ENCODE measurements at places on chromosomes 12 and 14.
A peak's percentile ranks its signal among the peaks of the same experiment; 100 is the strongest.

GRCh38 chr14:71454513-71455332, 477.5 kb upstream of the RGS6 start:
- no peak overlapping the region for H3K4me3 ChIP-seq
- DNase-seq, result no peak
- no peak overlapping the region for H3K27ac ChIP-seq
- no peaks in the 10 kb centered on the region for H3K36me3 ChIP-seq

DNA sequence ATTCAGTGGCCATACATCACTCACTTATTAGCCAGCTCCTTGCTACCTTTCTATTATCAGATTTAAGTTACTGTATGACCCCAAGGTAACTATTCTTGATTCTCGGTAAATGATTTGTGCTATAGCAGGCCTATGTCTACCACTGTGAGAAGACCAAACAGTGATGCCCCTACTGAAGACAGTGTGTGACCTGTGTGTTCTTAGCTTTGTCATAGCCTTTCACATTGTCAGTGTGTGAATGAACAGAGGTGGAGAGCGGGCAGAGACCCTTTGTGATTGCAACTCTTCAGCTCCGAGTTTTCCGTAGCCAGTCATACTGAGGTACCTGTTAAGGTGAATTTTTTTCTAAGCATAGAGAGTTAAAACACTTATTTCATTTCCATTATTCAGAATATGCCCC, 294.0 kb downstream of the LRFN5 start:
- no peak overlapping the region for H3K27ac ChIP-seq
- H3K4me3 ChIP-seq, result no peak overlapping the region
- H3K27me3 ChIP-seq, result no peaks in the 10 kb centered on the region
- no peaks in the 10 kb centered on the region for H3K36me3 ChIP-seq

DNA sequence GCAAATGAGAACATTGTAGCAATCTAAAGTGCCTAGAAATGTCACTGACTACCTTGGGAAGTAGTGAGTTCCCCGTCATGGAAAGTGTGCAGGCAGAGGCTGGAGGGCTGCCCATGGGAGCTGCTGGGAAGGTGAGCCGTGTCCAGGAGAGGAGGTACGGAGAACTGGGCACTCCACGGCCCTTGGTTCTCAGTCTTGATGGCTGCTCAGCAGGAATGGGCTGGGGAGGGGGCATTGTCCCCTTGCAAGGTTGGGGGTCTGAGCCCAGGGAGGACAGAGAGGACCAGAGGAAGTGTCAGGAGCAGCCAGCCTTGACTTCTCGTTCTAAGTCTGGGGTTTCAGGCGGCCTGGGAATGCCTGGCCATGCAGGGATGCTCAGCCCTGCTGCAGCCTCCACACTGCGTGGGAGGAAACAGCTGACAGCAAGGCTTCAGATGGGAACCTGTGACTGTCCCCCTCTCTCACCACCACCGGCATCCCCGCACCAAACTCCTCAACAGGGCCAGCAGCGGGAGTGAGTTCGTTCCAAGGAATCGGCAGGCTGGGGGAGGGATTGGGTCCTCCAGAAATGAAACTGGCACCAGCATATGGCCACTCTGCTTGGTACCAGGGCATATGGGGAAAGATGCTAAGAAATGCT, 140.2 kb downstream of the BCL11B start:
- peaks cover 9% of the 10 kb centered on the region for H3K27me3 ChIP-seq
- DNase-seq, result no peak
- H3K36me3 ChIP-seq, result no peaks in the 10 kb centered on the region
- no peak overlapping the region for H3K4me3 ChIP-seq
- H3K27ac ChIP-seq, result no peak overlapping the region

GRCh38 chr12:50174971-50175715, 8.0 kb upstream of the CERS5 start:
- no peak overlapping the region for H3K27ac ChIP-seq
- H3K36me3 ChIP-seq, result peaks cover 7% of the 10 kb centered on the region
- H3K4me1 ChIP-seq, result no peaks in the 10 kb centered on the region
- H3K27me3 ChIP-seq, result no peaks in the 10 kb centered on the region
- peak; percentile 70 for DNase-seq
- no peak overlapping the region for H3K4me3 ChIP-seq

GRCh38 chr12:14901228-14901562, 15.5 kb upstream of the MGP start:
- no peaks in the 10 kb centered on the region for H3K4me1 ChIP-seq
- no peak overlapping the region for H3K4me3 ChIP-seq
- no peaks in the 10 kb centered on the region for H3K27me3 ChIP-seq
- no peak for DNase-seq
- no peaks in the 10 kb centered on the region for H3K36me3 ChIP-seq
- H3K27ac ChIP-seq, result no peak overlapping the region

DNA sequence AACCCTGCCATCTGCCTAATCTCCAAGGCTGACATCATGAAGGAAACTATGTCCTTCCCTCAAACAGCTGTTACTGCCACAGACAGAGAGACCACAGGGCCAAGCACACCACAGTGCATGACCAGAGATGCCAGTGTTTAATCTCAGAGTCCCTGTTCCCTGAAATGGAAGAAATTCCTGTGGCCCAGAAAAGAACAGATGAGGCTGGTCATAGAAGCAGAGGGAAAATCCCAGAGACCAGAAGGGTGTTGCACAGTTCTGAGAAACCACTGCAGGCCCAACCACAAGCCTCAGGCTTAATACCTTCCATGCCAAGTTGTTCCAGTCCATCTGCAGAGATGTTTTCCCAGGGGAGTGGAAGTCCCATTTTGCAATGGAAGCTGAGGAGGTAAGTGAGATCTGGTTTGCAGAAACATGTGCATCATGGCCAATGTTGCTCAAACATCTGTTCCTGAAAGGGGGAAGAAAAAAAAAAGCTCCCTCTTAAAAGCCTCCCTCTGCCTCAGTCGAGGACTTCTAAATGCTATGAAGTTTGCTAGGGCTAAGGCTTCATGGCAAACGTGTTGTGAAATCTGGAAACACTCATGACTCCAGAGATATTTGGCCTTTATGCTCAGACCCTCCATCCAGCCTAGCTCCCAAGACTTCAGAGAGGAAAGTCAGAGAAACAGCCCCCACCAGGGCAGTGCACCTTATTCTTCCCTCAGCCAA, 98.6 kb downstream of the SCARB1 start:
- no peaks in the 10 kb centered on the region for H3K36me3 ChIP-seq
- H3K27me3 ChIP-seq, result no peaks in the 10 kb centered on the region
- no peak overlapping the region for H3K4me3 ChIP-seq
- H3K4me1 ChIP-seq, result peaks cover 1% of the 10 kb centered on the region

- no peak overlapping the region for H3K4me3 ChIP-seq
- H3K36me3 ChIP-seq, result no peaks in the 10 kb centered on the region
- no peaks in the 10 kb centered on the region for H3K27me3 ChIP-seq
- no peak overlapping the region for H3K27ac ChIP-seq
These were observed 1118.9 kb downstream of the VRK1 start for GRCh38 chr14:97916100-97916499.

GRCh38 chr12:64665514-64665913, 55.2 kb downstream of the RASSF3 start:
- DNase-seq, result no peak
- H3K27ac ChIP-seq, result no peak overlapping the region
- no peaks in the 10 kb centered on the region for H3K36me3 ChIP-seq
- no peaks in the 10 kb centered on the region for H3K27me3 ChIP-seq

DNA sequence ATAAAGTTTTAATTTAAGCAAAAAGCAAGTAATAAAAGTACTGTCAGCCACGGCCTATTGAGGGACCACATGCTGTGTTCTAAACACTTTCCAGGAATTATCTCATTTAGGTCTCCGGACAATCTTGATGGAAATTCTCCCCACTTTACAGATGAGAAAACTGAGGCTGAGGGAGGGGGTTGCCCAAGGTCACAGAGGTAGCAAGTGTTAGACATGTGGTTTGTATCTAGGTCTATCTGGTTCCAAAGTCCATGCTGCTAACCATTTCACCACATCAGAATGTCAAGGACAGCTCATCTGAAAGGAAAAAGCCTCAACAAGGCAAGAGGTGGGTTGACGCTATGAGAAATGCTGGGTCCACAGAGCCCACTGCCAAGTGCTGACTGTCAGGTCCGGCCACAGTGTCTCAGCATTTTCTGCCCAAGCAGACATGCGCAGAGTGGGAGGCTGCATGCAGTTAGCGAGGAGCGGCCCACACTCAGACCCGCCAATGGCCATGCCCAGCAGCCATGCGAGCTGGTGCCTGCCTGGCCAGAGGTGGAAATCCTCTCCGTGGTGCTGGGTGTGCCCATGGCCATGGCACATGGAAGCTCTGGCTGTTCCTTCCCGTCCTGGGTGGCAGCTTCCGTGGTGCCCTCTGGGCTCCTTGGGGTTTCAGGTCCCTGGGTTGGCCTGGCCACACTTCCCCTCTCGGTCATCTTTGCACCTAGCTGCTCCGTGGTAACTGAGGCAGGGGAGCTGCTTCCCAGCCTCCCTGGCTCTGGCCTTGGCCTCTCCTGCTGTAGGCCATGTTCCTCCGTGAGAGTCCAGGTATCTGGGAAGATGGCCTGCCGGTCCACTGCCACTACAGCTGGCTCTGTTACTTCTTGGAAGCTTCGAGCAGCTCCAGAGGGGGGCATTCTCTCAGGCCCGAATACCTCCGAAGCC, 18.0 kb upstream of the RPLP0 start:
- peaks cover 44% of the 10 kb centered on the region for H3K36me3 ChIP-seq
- H3K27me3 ChIP-seq, result no peaks in the 10 kb centered on the region
- no peaks in the 10 kb centered on the region for H3K4me1 ChIP-seq
- no peak for DNase-seq
- H3K27ac ChIP-seq, result no peak overlapping the region

GRCh38 chr12:127677537-127678131, 589.3 kb upstream of the TMEM132C start:
- H3K27ac ChIP-seq, result no peak overlapping the region
- H3K27me3 ChIP-seq, result no peaks in the 10 kb centered on the region
- H3K36me3 ChIP-seq, result no peaks in the 10 kb centered on the region
- no peak overlapping the region for H3K4me3 ChIP-seq

DNA sequence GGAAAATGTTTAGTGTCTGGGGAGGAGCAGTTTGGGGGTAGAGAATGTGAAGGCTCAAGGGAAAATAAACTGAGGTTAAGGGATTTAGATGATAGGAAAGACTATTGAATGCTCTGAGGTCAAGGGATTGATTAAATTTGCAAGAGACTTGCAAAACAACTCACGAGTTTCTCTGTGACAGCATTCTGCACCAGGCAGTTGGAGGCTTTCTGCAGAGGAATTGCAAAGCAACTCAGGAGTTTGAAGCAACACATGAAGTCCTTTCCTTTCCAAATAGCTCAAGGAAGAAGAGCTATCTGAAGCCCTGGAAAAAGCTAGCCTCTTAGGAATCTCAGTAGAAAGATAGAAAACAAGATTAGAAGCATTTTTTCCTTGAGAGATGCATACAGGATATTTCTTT, 23.9 kb downstream of the SLC7A8 start:
- no peaks in the 10 kb centered on the region for H3K27me3 ChIP-seq
- DNase-seq, result no peak
- H3K36me3 ChIP-seq, result no peaks in the 10 kb centered on the region
- H3K4me3 ChIP-seq, result no peak overlapping the region

DNA sequence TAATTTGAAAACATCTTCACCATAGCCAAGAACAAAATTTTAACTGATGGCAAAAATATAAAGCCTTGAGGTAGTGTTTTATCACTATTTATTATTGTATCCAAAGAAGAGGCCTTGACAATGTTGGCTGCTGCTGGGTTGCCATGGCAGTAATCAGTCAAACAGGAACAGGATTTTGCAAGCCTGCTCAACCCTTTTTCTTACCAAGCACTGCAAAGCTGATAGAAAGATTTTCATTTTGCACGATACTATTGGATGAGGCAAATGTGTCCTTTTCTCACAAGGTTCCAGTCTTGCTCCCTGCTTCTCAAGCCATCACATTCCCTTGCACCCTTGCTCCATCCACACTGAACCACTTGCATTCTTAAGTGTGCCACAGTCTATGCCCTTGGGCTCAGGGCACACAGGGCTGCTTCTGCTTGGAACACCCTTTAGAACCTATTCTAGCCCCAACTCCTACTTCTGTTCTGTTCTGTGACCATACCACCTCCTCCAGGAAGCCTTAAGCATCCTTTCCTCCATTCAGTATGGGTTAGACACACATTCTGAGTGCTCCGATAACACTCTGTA, 76.5 kb upstream of the AMIGO2 start:
- peaks cover 1% of the 10 kb centered on the region for H3K4me1 ChIP-seq
- no peaks in the 10 kb centered on the region for H3K27me3 ChIP-seq
- H3K27ac ChIP-seq, result no peak overlapping the region
- DNase-seq, result no peak
- H3K36me3 ChIP-seq, result no peaks in the 10 kb centered on the region

DNA sequence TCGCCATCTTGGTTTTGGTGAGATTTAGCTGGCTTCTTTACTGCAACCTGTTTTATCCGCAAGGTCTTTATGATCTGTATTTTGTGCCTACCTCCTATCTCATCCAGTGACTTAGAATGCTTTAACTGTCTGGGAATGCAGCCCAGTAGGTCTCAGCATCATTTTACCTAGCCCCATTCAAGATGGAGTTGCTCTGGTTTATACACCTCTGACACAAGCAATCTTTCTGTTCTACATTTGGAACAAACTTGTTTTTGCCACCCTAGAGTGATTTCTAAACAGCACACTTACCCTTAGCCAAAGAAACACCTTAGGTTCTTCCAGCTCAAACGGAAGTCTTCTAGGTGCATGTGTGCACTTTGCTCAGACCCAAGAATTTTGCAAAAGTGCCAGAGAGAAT, 122.3 kb downstream of the CCDC60 start:
- H3K27me3 ChIP-seq, result no peaks in the 10 kb centered on the region
- H3K27ac ChIP-seq, result no peak overlapping the region
- no peak for DNase-seq
- H3K4me1 ChIP-seq, result no peaks in the 10 kb centered on the region

- no peak overlapping the region for H3K27ac ChIP-seq
- DNase-seq, result no peak
- H3K27me3 ChIP-seq, result no peaks in the 10 kb centered on the region
- H3K4me1 ChIP-seq, result no peaks in the 10 kb centered on the region
These were observed 6.2 kb downstream of the TTLL5 start for GRCh38 chr14:75667099-75667765.

DNA sequence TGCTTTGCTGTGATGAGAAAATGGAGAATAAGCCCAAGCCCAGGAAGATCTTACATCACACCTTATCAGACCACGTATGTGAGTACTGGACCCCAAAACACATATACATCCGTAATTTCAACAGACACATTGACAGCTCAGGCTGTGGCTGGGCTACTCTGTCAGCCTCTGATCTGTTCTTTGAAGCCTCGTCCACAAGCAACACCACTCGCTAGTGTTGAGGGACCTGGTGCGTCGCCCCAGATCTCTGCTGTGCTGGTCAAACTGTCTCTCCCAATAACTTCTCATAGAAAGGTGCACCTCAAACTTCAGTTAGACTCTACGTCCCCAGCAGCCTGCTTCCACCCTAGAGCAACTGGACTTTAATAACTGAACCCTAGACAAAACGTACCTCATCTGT, 10.6 kb upstream of the SFSWAP start:
- no peaks in the 10 kb centered on the region for H3K4me1 ChIP-seq
- no peaks in the 10 kb centered on the region for H3K36me3 ChIP-seq
- no peak overlapping the region for H3K27ac ChIP-seq
- no peak overlapping the region for H3K4me3 ChIP-seq

- no peak overlapping the region for H3K4me3 ChIP-seq
- H3K4me1 ChIP-seq, result no peaks in the 10 kb centered on the region
- no peak overlapping the region for H3K27ac ChIP-seq
These were observed 144.4 kb upstream of the PRICKLE1 start for GRCh38 chr12:42733911-42734310.
